Right lung (tissue), 10 donors: ENCODE measurements at places on chromosomes 13 and 19. TPM values are rescaled to one million over a fixed set of nuclear protein-coding genes. Genes with fewer than 3 reads are reported as not detected.

GRCh38 chr13:98939660-98940191 lies 38.1 kb downstream of the DOCK9 start:
- no peak for DNase-seq

- no peak for DNase-seq
Observed at GRCh38 chr19:35353635-35354034, 4.6 kb upstream of the FFAR3 start.

GRCh38 chr13:22080832-22081231 lies 410.0 kb downstream of the FGF9 start:
- no peak for DNase-seq

GRCh38 chr19:37902668-37903067 lies 3.7 kb downstream of the WDR87 start:
- DNase-seq: peak; percentile 47

DNA sequence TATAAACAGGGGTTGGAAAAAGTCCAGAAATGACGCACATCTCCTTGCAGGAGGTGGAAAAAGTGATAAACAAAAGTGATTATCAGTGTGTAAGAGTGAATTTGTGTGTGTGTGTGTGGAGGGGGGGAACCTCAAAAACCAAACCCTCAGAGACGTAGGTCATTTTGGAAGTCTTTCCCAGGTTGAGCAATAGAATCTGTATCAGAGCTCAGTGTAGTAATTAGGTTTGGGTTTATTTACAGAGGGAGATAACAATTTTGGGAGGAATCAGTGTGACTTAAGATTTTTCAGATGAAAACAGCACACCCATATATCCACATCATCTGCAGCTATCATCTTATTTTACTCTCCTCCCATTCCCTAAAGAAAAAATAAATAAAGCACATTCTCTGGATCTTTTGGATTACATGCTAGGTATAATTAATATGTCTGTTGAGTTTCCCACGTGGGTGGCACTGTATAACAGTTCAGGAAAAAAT lies 406.4 kb downstream of the FGF9 start:
- no peak for DNase-seq

The CTXN1 gene
- polyA plus RNA-seq: 5.1 TPM

The ETV2 gene
- polyA plus RNA-seq: 1.5 TPM
